M059J (cell line): ENCODE measurements at places on chromosomes 5 and 9.

DNA sequence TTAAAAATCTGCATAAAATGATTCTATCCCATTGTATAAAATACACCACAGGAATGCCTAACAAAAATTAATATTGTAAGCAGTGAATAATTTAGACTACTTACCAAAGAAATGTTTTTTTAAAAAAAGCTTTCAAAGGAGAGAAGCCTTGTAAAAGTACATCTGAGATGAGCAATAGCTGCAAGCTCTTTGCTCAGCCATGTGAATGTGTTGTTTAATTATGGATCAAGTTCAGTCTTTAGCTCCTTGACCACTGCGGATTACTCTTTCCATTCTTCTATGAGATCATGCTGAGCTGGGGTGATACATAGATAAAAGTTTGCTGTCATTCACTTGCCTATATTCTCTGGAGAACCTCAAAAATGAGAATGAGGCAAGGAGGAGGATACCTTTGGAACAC, 782.4 kb upstream of the ZNF608 start:
- DNase-seq: peak; percentile 6

DNA sequence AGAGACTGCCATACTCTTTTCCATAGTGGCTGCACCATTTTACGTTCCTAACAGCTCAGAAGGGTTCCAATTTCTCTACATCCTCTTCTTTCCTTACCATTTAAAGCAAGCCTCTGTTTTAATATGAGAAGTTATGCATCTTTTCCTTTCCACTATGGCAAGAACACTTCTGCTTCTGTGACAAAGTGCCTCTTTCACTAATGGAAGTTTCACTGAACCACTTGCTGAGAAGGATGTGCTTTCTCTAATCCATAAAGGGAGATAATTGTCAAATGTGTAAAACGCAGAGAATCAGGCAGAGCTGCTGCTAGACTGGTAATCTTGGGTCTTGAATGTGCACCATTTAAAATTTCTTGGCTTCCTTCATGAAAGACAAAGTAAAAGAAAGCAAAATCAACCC, 131.6 kb downstream of the PJA2 start:
- DNase-seq: no peak

DNA sequence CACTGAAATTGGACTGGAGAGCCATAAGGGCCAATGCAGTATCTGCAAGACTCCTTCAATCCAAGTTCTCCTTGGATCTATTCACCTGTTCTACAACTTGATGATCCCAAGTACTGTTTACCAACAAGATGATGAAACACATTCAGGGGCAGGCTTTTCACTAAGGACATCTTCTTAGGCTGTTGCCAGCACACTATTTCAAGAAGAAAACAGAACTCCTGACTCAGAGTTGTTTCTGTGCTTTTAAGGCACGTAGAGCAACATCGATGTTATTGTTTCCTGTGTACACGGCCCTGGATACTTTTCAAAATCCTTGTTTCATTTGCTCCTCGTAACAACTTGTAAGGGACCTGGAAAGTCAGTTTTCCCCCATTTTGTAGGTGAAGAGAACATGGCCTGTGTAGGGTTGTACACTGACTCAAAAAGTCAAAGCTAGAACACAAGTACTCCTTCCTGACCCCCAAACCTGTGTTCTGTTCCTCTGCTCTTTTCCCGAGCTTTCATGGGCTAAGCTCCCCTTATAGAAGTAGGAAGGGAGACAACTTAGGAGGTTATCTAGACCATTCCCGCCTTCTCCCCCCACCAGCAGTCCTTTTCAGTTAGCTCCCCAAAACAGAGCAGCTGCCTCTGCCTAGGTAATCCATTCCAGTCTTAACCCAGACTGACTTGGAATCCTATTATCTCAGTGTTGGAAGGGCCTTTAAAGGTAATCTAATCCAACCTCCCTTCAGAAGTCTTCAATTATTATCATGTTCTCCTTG, 5.2 kb upstream of the MGAT1 start:
- DNase-seq: no peak

DNA sequence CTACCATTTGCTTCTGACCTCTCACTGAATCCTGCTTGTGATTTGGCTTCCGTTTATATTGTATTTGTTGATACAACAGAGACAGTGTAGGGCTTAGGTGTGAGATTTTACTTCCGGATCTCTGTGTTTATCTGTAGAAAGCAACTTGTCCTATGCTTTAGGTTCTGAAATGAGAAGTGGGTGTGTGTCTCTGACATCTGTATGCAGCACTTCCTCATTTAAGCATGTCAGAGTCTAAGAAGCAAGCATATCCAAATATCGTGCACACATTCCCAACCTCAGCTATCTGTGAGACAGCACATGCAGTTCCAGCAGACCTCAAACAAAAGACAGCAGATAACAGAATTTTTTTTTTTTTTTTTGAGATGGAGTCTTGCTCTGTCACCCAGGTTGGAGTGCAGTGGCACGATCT, 16.3 kb downstream of the KLF9 start:
- DNase-seq: no peak

DNA sequence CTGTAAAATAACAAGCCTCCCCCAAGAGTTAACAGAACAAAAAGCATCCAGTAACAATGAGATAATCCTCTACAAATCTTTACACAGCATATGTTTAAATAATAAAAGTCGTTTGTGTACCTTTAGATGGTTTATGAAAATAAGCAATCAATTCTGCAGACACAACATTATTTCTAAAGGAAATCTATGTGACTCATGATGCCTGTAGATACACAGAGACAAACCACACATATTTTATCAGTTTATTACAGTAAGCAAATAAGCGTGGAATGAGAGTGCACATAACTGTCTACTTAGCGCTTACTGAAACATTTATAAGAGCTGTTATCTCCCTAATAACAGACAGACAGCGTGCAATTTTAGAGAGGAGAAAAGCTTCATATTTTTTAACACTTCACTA, 243.6 kb downstream of the AP3B1 start:
- DNase-seq: peak; percentile 66

DNA sequence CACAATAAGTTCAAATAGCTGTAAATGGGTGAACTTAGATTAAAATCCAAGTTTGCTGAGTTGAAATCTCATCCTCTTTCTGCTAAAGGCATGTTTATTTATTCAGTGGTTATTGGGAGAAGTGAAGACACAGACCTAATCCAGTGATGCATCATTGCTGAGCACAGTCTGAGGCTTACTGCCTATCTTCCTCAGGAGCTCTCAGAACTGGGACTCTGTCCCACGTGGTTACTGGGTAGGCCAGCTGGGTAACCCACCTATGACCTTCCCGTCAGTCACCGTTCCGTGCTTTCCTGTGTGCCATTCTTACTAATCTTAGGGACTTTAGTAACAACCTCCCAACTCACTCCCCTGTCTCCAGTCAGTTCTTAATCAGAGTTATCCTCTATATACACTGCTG, 226.8 kb upstream of the ATP10B start:
- peak; percentile 5 for DNase-seq

DNA sequence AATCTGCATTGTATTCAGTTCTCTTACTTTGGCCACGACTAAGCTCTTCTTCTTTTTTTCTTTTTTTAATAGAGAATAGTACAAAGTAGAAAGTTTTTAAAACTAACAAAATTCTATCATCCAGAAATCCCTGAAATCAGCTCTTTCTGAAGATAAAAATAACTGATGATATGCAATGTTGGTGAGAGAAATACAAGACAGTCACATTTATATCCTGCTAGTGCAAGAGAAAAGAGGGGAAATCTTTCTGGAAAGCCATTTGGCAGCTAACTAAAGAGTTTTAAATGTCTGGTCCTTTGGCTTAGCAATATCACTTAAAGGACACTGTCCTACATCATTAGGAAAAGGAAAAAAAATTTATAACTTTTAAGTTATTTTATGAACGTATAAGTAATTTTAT, 27.0 kb upstream of the FREM1 start:
- no peak for DNase-seq

DNA sequence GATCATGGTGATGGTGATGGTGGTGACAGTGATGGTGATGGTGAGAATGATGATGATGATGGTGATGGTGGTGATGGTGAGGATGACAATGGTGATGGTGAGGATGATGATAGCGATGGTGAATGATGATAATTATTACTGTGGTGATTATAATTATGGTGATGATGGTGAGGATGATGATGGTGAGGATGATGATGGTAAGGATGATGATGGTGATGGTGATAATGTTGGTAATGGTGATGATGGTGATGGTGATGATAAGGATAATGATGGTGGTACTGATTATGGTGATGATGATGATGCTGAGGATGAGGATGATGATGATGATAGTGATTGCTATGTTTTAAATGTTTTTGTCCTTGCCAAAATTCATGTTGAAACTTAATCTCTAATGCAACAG, 37.3 kb upstream of the HRH2 start:
- DNase-seq: no peak

DNA sequence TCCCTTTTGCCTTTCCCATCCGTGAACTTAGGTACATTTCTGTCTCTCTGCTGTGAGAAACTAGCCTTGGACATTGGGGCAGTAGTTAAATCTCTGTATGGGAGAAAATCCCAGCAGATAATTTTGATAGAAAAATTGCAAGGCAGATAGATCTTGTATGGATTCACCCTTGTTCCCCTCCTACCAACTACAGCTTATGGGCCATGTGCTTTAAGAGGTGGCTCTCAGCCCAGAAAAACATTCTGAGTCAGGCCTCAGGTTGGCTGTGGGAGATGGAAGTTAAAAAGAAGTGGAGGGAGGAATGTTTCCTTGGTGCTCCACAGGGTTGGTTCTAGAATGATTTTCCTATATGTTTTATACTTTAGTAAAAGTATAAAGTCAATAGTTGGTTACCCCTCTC, 1.4 kb upstream of the KDM3B start:
- peak; percentile 72 for DNase-seq
